ENCODE measurements at places on chromosomes 16 and 17.

- no peak for DNase-seq
Observed at GRCh38 chr17:43367737-43368242, 31.0 kb upstream of the ARL4D start.

GRCh38 chr16:19130852-19131824 is 17.4 kb downstream of the ITPRIPL2 start:
- DNase-seq: no peak

- DNase-seq: no peak
Observed at GRCh38 chr16:27379919-27380318, 22.1 kb upstream of the IL21R start.

GRCh38 chr16:50263940-50264929 is 2.1 kb upstream of the ADCY7 start:
- DNase-seq: no peak

All from T follicular helper cell (primary cell).